Stimulated activated CD8-positive, alpha-beta memory T cell treated with anti-CD3 and anti-CD28 coated beads, Interleukin-15, amount 100 ng/mL, for 48 hours (primary cell): ENCODE measurements at places on chromosomes 6 and 20.

- DNase-seq: no peak
These were observed 4.7 kb downstream of the NKX2-2 start for GRCh38 chr20:21509079-21509596.

DNA sequence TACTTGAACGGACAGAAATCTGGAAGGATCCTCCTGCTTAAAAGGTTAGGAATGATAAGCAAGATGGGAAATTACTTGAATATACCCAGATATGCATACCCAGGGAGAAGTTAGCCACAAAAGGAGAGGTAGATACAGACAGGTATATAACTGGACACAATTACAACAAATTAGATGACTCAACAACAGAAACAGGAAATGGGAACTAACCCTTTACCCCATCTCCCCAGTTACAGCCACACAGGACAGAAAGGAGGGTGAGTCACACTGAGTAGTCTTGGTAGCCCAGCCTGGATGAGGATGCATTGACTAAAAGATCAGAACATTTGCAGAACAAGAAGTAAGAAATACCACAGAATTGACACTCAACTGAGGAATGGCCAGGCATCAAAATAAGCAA is 61.2 kb downstream of the C6orf52 start:
- DNase-seq: peak; percentile 10

DNA sequence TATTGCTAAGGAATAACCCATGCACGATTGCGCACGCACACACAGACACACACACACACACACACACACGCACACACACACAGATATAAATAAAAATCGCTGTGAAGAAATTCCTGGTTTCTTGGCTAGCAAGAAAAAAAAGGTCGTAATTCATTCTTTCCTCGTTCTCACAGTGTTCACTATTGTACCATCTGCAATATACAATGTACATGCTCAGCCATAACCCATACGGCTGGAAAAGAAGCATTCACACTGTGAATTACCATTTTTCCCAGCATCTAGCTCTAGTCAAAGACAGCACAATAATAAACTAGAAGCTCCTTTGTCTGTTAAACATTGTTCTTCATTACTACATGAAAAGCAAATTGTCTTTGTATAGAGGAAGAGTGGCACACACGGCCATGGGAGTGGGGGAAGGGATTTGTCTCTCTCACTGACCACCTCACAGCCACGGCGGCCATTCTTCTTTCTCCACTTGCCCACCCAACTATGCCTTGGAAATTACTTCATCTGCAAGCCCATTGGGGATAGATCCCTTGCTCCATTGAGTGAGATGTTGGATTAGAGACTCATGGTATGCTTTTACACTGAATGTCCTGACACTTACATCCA is 115.3 kb upstream of the ID4 start:
- DNase-seq: no peak

- no peak for DNase-seq
These were observed 569 bp upstream of the CDC5L start for GRCh38 chr6:44386929-44387345.

- no peak for DNase-seq
These were observed 79.1 kb downstream of the TMEM242 start for GRCh38 chr6:157244175-157244574.

DNA sequence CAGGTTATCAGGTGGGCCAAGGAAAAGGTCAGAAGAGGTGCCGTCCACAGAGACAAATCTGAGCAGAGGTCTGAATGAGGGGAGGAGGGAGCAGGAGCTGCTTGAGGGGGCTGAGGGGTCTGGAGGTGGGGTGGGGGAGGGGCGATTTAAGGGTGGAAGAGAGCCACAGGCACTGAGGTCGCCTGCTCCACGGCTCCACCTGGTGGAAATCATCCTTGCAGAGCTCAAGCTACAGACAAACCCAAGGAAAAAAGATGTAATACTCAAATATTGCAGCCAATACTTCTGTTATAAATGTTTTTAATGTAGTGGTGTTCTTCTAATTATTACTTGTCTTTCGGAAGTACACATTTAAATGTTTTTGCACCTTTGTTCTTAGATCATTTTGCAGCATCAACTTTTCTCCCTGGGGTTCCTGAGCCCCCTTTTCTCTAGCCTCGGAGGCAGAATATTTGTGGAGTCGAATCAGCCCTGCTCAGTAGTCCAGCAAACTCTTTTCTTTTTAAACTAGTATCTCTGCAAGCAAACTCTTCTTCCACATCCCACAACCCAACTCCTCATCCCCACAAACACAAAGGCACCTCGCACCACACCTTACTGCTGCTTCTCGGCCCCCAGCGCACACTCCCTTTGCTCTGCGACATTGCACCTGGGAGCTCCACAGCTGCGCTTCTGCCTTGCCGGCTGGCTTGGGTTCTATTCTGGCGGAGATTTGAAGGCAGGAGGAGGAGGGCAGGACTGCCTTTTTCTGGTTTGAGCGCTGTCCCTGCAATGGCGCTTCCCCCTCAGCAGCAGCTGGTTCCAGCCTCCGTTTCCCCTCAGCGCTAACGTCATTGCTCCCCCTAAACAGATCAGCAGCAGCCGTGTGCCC is 51.0 kb upstream of the TFAP2A start:
- peak; percentile 4 for DNase-seq

DNA sequence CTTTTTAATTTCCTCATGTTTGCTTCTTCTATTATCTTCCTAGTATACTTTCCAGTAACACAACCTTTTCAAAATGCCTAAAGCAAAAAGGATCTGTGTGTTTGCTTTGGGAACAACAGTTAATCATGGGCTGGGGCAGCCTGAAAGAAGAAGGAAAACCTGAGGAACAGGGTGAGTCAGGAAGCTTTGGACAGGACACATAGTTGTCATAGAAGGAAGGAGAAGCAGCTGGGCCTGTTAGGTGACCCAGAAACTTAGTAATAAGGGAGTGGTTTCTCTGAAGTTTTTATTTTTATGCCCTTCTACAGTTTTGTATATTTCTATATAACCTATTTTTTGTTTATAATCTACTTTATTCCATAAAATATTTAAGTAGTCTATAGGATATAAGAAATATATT is 61.4 kb downstream of the CD24 start:
- DNase-seq: no peak

DNA sequence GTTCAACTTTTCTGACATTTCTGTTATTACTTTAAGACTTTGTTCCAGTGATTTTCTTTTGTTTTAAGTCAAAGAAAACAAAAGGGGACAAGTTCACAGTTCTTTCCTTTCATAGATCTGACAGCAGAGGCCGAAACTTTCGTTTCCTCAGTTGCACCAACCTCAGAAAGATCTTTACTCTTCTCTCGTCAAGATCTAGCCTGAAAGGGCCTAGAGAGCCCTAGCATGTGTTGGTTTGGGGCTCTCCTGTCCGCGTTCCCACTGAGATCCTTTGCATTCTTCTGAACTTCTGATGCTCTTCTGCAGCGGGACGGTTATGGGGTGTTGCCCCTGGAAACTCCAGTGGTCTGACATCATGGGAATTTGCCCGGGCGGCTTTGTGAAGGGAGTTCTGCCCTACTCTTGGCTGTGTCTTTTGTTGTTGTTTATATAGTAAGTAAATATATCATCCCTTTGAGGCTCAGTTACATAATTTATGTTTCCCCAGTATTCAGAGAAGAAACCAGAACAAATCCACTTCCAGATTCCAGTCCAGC is 129.1 kb downstream of the SASH1 start:
- no peak for DNase-seq

DNA sequence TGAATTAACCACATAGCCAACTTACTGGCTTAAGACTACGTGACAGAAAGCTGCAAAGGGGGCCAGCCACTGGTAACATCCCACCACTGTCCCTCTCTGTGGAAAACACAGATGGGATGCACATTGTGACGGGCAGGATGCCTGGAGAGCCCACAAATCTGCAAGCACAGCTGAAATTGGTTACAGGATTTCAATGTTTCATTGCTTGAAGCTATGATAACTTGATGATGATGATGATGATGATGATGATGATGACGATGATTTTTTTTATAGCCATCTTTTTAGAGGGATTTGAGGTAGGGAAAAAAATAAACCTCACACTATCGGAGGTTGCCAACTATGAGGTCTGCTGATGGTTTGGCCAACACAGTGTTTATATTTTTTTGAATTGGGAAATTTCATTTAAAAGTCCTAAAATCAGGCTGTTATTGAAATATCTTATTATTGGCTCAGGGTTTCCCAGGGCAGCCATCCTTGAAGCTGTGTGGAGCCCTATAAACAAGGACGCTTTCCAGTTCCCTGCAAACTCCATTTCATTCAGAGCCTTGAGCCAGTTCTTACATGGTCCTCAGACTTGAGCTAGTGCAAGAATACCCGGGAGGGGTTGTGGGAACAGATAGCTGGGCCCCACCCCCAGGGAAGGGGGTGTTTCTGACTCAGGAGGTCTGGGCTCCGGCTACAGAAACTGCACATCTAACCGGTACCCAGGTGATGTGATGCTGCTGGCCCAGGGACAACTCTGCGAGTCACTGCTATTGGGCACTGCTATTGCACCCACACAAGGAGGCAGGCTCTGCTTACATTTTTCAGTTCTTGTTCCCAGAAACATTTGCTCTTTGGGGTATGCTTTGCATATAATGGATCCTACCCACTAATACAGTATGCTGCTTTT is 27.1 kb downstream of the BCAS1 start:
- DNase-seq: no peak

GRCh38 chr6:5401845-5402738 is 140.8 kb downstream of the FARS2 start:
- no peak for DNase-seq

- no peak for DNase-seq
These were observed 68.1 kb downstream of the ITCH start for GRCh38 chr20:34431168-34431567.

DNA sequence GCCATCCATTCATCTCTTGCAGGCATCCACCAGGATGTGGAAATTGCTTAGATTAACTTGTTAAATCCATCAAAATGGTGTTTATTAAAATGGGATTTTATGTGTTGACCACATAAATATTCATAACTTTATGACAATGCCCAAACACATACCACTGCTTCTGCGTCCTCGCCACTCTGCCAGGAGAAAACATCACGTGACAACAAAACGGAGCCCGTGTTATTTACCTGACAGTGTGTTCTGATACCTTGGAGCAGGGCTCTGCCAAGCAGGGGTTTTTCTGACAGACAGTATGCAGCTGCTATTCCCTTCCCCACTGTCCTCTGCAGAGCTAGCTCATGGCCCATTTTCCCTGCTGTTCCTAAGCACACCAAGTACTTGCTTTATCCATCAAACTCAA is 279.5 kb upstream of the CHD6 start:
- DNase-seq: no peak

DNA sequence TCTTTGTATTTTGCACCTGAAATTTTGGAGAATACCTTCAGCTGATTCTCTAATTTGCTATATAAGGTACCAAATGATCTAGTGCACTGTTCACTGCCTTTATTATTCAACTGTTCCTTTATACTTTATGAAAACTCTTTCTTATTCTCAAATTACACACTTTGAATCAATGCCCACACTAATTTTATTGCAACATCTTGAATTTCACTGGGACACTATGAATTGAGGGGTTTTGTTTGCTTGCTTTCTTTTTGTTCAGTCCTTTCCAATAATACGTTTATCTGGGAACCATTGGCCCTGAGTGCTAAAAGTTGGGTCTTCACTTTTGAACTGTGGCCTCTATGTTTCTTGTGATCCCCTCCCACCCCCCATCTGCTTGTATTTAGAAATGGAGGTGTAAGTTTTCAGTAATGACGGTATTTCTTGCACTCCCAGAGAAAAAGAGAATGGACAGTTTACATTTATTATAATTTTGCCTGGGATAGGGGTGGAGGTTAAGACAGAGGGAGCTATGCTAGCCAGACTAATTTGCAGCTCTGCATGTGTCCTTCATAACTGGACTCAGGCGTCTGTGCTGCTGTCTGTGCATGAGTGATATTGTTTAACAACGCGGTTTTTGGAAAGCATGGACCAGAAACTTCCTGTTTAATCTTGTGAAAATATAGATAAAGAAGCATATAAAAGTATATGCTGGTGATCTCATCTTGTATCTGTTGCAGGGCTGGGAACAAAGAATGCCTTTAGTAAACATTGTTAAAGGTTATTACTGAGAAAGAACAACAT is 98.1 kb downstream of the DNAH8 start:
- DNase-seq: no peak

DNA sequence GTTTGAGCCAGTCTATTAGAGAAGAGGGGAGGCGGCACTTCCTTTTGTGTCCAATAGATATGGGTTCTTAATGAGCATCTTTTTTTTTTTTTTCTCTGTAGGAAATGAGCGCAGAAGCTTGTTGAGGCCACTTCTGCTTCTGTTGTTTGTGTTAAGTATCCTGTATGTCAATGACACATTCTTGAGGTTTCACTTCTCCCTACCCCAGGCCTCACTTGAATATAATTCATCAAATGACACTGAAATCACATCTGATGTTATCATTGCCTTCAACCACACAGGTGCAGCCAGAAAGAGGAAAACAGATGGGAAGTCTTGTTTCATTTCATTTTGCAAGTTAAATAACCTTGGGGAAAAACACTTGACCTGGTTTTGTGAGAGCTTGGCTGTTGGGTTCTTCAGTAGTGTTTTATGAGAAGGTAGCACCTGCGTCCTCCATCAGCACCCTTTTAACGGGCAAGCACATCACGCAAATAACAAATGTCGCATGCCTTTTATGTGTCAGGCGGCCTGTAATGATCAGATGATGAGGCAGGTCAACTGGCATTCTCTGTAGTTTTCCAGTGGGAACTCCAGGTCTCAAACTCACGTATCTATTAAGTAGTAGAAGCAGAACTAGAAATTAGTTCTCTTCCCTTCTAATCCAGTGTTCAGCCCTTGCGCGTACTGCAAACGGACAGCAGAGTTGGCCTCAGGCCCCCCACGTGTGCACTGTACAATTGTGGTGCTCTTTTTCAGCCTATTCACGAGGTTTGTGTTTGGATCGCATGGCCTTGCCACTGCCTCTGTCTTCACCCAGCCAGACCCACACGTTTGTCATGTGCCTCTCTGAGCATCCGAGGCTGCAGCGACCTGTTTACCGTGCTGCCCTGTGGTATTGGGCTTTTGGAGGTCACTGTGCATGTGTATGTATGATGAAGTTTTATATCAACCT is 23.5 kb downstream of the PLEKHG1 start:
- no peak for DNase-seq

- peak; percentile 90 for DNase-seq
These were observed at the start of gene NFKBIL1 for GRCh38 chr6:31546958-31547726. NFKBIL1 (plus strand) TSS chr6:31547608; CDS start chr6:31547695, 87 bp downstream.

DNA sequence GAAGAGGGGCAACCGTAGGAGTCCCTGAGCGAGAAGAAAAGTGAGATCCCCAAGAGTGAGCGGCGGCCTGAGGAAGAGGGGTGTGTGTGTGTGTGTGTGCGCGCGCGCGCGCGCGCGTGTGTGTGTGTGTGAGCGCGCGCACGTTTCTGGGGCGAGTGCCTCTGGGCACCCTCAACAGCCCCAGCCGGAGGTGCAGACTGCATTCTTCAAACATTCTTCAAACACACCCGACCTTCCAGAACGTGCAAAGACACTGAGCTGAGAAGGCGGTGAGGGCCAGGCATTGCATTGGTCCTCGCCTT is 76.2 kb upstream of the FOXP4 start:
- no peak for DNase-seq

DNA sequence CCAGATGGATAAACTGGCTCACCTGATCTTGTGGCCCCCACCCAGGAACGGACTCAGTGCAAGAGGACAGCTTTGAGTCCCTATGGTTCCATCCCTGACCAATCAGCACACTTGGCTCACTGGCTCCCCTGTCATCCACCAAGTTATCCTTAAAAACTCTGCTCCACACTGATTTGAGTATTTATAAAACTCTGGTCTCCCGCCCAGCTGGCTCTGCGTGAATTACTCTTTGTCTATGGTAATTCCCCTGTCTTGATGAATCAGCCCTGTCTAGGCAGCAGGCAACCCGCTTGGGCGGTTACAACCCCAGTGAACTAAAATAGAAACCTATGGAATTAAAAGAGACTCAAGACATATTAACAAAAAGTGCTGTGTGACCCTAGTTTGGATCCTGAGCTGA is 38.1 kb upstream of the CD83 start:
- no peak for DNase-seq

GRCh38 chr6:136866872-136867416 is 44.6 kb downstream of the PEX7 start:
- no peak for DNase-seq
